Activated naive CD4-positive, alpha-beta T cell treated with anti-CD3 and anti-CD28 coated beads, Interleukin-2, amount 50 U/mL, for 72 hours (primary cell): ENCODE measurements at places on chromosomes 3 and 15.

- no peak for DNase-seq
These were observed 52.6 kb downstream of the PLCL2 start for GRCh38 chr3:16937326-16937845.

DNA sequence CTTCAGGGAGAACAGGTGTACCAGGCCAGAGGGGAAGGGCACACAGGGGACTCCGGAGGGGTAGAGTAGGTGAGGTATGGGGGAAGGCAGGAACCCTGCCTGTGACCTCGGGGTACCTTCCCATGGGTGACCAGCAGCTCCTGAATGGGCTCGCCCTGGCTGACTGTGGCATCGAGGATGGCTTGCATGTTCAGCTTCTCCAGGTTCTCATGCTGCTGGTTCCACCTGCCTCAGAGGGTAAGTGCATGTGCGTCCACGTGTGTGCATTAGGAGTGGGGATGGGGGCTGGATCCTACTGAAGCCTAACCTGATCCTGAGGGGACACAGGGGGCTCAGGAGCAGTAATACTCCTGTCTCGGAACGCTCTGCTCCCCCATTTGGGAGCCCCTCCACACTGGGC lies 524 bp downstream of the ZMYND10 start:
- DNase-seq: no peak

DNA sequence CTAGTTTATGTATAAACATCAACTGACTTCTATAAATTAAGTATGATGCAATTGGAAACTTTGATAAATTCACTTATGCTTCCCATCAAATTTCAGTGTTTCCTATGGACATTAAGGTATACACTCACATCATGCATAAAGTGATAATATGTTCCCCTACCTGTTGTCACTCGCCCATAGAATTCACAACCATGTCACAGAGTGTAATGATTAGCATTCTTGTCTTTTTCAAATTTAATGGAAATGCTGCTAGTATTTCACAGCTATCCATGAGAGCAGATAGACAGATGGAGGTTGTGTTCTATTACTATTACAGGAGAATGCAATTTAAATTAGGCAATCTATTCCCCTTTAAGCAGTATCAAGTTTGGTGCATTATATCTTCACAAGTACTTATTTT lies 984 bp downstream of the PLSCR4 start:
- no peak for DNase-seq

- no peak for DNase-seq
These were observed 47.0 kb upstream of the TFG start for GRCh38 chr3:100662113-100662823.

DNA sequence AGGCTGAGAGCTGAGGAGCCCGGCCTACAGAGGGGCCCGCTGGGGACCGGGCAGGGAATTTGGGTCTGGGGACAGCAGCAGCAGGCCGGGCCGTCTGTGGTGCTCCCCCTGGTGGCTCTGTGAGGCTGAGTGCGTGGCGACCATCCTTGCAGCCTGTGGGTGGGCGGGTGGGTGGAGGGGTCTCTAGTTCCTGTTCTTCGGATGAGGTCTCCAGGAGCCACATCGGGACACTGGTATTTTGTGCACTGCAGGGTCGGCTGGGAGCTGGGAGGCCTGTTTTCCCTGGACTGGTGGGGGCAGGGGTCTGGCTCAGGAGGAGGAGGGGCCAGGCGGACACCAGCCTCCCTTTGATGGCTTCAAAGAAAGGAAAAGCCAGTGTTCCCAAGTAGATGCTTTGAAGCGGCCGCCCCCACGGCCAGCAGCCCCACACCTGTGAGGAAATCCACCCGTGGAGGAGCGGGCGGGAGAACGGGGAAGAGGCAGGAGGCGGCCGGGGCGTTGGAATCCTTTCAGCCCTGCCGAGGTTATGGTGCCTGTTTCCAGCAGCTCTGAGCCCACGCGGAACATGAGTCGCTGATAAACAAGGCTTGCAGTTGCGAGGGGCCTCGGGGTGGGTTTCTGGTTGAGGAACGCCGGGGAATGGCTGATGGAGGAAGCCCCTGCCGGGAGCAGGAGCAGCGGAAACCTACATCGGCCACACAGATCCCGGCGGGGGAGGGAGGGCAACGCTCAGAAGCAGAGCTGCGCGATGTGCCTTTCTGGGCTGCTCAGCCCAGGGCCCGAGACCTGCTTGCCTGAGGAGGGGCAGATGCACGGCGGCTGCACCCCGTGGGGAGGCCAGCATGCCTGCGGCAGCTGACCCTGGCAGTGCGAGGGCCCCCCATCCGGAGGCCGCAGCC lies 154.3 kb downstream of the NSMCE3 start:
- DNase-seq: no peak

- DNase-seq: peak; percentile 21
These were observed 5.1 kb downstream of the ACAA1 start for GRCh38 chr3:38131621-38132369.

- DNase-seq: no peak
These were observed 57.5 kb downstream of the MFSD1 start for GRCh38 chr3:158859362-158859761.

GRCh38 chr3:13524979-13525669 lies 23.8 kb upstream of the FBLN2 start:
- DNase-seq: no peak

GRCh38 chr15:39640665-39641064 lies 59.8 kb downstream of the THBS1 start:
- no peak for DNase-seq

DNA sequence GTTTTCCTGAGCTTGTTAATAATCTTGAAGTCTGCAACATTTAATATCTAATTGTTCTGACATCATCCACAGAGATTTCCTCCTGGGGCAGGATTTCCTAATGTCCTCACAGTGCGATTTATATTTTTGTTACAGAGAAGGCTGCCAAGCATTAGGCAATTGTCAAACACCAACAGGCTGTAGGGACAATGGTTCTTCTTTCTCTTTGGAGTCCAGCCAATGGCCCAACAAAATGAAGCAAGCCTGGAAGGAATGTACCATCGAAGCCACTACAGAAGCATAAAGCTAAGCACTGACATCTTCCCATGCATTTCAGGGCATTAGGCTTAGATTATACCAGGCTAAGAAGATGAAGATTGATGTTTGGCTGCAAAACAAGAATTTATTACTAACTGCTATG lies 173.0 kb upstream of the FRMD4B start:
- no peak for DNase-seq

DNA sequence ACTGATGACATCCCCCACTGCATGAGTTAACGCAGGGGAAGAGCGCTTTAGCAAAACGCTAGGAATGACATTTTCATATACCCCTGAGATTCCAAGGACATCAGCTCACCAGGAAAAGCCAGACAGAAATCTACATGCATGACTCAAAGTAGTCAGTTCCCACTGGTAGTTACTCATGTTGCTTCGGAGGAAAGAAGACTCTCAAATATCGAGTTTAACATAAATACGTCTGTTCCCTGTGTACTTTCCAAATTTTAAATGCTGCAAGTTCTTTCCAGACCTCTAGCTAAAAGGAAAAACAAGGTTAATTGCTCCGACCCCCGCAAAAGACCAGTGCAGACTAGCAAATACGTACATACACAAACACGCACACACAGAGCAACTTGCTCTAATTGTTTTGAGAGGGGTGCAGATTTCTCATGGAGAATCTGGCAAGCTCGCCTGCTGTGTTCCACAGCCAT lies 115.4 kb upstream of the PRICKLE2 start:
- no peak for DNase-seq

GRCh38 chr3:140463355-140463754 lies 214.5 kb upstream of the TRIM42 start:
- DNase-seq: no peak

DNA sequence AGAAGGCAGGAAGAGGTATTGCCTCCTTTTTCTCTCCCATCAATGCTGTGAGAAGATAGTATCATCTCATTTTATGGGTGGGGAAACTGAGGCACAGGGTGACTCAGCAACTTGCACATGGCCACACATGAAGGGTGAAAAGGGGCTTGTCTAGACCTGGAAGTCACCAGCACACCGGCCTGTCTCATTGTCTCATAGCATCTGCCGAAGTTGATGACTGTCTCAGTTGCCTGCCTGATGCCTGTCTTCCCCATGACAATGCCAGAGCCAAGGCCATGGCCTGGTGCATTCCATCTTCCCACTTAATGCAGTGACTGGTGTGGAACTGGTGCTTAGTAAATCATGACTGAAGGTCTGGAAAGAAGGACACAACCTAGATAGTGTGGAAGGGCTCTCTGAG lies 27.9 kb upstream of the PRR23E start:
- DNase-seq: peak; percentile 23

DNA sequence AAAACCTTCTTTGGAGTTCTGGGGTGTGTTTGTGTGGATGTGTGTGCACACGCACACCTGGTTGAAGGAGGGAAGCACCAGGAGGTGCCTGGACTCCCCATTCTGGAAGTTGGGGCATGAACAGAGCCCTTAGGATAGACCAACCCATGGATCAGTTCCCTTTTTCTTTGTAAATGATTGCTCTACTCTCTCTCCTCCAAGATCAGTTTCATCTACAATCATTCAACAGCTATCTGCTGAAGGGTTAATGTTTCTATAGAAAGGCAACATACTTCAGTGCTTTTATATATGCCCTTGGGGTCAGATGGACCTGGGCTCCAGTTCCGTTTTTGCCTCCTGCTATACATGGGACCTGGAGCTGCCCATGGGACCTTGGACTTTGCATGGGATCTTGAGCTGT lies 352.1 kb upstream of the CFAP20DC start:
- DNase-seq: no peak

GRCh38 chr3:72539856-72540255 lies 308.4 kb downstream of the SHQ1 start:
- no peak for DNase-seq

- DNase-seq: no peak
These were observed 159.4 kb downstream of the LSAMP start for GRCh38 chr3:116285781-116286421.

GRCh38 chr15:77762747-77763355 lies 130.1 kb upstream of the LINGO1 start:
- DNase-seq: no peak

DNA sequence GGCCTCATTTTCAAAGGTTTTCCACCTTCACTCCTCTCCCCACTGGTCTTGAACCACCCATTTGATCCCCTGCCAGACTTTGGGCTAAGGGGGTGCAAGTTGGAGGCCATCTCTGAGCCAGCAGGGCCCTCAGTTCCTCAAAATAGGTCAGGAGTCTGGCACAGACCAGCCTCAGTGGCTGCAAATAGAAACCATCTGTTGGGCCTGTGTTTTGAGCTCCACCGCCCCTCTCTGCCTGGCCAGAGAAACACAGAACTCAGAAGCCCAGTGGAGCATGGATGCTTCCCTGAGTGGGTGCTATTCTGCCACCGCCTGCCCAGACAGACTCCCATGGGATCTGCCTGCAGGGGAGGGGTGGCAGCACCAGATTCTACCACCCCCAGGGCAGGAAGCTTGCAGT lies 56.3 kb downstream of the CORO2B start:
- no peak for DNase-seq

DNA sequence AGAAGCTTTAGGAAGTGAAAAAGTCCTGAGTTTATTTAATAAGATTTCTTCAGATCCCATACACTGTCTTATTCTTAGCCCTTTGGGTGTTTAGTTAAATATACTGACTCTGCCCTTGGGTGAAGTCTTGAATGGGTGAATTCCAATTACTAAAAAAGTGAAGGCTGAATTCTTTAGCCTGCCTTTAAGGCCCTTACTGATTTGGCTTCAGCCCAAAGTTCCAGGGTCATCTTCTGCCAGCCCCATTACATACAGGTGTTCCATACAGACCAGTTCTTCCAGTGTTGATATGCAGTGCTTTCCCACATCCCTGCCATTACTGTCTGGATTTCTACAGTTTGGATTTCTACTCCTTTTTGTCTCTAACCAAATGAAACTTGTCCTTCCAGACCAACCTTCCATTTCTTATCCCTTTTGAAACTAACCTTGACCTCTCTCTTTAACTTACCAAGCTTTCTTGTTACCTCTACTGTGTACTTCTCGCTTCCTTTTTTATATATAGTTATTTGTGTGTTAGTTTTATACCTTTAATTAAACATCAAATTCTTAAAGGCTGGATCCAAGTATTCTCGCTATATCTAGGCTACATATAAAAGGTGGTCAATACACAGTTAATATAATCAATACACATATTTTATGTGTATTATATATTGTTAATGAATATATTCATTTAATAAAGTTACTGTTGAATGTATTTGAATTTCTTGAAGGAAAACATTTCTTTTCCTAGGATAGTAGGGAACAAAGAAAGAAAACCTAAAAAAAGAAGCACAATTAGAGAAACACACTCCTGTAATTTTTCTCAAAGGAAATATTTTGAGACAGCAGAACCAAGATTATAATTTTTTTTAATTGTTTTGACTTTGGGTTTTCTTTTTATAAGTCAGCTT lies 15.0 kb downstream of the MBNL1 start:
- DNase-seq: no peak

DNA sequence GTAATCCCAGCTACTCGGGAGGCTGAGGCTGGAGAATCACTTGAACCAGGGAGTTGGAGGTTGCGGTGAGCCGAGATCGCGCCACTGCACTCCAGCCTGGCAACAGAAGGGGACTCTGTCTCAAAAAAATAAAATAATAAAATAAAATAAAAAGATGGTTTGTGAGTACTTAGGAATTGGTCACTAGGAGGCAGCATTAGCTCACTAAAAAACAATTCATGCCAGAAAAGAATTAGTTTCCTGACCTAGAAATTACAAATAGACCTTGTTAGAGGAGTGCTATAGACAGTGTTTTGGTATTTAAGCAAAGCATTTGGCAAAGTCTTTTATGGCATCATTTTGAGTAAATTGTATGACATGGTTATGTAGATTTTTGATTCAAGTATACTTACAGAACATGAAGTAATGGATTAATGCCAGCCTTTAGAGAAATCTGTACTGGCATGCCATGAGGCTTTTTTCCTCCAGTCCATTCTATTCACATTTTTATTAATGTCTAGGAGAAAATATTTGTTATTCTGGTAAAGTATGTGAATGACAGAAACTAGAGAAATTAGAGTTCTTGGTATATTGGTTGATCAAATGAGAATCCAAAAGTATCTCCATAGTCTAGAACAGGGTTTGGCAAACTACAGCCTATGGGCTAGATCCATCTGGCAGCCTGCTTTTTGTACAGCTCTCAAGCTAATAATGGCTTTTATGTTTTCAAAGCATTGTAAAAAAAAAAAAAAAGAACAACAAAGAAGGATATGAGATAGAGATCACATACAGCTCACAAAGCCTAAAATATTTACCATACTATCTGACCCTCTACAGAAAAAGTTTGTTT lies 81.6 kb downstream of the LRRC49 start:
- no peak for DNase-seq

DNA sequence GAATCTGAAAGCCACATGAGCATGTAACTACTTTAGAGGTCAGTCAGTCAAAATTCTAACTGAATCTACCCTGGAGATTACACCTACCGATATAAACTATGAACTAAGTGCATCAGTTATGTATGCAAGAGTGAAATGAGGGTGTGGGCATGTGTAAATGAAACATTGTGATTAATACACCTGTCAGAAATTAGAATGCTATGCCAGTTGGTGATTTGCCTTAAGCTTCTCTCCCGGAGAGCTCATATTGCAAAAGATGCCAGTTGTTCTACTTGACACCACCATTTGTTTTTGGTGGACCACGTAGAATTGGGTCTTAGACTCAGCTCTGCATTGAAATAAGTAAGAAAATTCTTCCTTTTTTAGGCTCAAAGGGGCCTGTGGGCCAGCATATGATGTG lies 91.0 kb upstream of the KBTBD8 start:
- no peak for DNase-seq
